DMS53 (cell line): ENCODE measurements at places on chromosomes 5 and 9.

GRCh38 chr5:141508440-141508797 lies 19.5 kb downstream of the PCDHGC5 start:
- DNase-seq, result no peak

DNA sequence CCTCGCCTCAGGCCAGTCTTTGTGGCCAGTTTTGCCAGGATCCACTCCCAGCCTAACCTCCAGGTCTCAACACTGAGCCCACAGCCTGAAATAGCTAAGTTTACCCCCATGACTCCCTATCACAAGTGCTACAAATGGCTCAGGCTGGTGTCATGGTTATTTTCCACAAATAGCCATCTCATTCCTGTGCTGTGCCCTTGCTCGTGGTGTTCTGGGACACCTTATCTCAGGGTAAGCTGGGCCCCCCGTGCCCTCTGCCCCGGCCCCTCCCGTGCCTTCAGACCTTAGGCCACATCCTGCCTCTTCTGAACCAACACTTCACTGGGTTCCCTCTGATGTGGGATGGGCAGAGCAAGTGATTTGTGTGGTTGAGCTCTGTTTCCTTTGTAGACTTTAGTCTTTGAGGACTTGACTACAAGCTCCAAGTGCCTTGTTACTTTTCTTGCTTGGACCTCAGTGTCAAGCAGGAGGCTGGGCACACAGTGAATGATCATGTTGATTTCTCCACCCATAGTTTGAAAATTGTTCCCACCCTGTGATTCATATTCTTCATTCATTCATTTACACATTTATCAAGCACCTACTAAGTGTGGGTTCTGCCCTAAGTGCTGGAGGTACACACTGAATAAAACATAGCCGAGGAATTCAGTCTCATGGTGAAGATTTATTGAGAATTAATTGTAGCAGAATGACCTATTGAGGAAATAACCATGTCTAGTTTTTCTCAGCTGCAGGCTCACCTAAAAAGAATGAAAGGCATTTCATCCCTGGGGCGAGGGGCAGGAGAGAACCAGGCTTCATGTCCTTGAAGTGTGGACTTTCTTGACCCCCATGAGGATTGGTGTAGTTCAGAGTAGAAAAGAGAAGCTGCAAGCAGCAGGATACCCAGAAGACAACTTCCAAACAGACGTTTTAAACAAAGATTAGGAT lies 84.5 kb upstream of the CTNNA1 start:
- no peak for DNase-seq

- DNase-seq, result peak; percentile 69
These were observed 21.6 kb upstream of the TCF7 start for GRCh38 chr5:134092875-134093274.

DNA sequence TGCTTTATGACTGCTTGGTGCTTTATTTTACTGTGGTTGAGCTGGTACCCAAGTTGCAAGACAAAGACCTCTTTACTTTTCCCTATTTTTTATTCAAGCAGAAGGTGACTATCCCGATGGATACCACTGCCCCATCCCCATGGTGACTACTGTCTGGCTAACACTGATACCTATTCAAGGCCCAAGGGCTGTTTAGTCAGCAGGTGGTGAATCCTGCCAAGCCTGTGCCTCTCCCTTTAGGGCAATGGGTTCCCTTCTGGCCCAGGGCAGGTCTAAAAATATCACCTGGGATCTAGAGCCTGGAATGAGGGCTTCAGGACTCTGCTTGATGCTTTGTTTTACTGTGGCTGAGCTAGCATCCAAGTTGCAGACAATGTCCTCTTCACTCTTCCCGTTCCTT lies 510.0 kb upstream of the GRAMD2B start:
- no peak for DNase-seq

- no peak for DNase-seq
These were observed 1113.7 kb upstream of the WWC1 start for GRCh38 chr5:167177736-167178135.

- DNase-seq, result peak; percentile 93
These were observed 2.0 kb downstream of the CD74 start for GRCh38 chr5:150410524-150411244.

DNA sequence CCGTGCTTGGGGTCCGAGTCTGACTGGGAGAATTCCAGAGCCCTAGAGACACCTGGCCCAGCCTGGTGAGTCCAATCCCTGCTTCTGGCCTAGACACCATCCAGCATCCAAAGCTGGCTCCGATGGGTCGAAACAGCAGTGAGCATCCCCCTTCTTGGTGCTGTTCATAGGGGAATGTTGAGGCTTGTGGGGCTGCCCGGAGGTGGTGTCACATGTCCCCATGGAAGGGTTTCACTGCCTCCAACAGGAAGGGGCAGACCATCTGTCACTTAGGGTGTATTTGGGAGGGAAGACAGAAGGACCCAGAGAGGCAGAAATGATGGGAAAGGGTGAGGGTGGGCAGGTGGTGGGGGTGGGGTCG lies 13.9 kb downstream of the C9orf50 start:
- no peak for DNase-seq

DNA sequence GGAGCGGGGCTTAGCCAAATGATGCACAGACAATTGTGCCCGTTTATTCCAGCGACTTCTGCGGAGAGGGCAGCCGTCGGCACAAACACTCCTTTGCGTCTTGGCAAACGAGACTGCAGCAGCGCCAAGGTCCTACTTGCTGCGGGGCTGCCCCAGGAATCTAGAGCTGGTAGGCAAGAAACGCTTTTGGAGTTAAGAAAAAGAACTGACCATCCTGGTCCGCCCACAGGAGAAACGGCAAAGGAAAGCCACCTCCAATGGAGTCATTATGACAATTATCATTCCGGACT lies 2.3 kb downstream of the RXFP3 start:
- no peak for DNase-seq

DNA sequence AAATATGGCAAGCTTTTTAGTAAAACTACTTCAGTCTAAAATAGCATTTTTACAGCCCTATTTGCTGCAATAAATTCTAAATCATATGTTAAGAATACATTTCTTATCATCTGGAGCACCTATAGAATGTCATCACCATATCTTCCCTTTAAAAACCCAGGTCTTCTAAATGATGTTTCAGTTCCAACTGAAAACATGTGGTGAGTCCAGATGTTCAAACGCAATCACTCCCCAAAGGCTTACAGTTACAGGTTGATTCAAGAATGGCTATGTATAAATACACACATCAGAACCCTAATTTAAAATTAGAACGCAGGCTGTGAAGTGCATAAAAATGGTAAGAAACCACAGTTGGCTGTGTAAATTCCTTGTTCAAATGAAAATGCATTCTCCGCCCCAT lies 796.3 kb downstream of the MAT2B start:
- no peak for DNase-seq

- DNase-seq, result peak; percentile 39
These were observed 320.4 kb upstream of the KLF4 start for GRCh38 chr9:107809871-107810460.

- DNase-seq, result peak; percentile 78
These were observed 122.5 kb downstream of the SLC1A3 start for GRCh38 chr5:36728697-36729543.

GRCh38 chr9:21611891-21612290 lies 129.8 kb upstream of the IFNE start:
- no peak for DNase-seq

GRCh38 chr9:136529516-136530460 lies 16.1 kb downstream of the NOTCH1 start:
- DNase-seq, result peak; percentile 47

DNA sequence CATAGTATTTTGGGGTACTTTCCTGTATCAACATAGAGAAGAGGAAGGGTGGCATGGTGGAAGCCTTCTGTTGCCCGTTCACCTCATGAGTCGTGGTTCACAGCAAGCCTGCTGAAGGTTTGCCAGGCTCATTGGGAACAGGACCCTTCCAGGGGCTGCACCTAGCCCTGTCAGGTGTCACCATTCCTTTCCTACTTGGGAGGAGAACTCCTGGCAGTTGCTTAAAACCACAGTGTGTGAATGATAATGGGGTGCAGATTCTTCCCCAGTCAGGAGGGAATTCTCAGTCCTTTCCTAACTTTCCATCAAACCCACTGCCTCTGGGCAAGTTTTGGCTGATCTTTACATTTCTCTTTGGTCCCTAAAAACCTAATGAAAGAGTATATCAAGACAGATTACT lies 99.4 kb upstream of the CTNND2 start:
- DNase-seq, result no peak

DNA sequence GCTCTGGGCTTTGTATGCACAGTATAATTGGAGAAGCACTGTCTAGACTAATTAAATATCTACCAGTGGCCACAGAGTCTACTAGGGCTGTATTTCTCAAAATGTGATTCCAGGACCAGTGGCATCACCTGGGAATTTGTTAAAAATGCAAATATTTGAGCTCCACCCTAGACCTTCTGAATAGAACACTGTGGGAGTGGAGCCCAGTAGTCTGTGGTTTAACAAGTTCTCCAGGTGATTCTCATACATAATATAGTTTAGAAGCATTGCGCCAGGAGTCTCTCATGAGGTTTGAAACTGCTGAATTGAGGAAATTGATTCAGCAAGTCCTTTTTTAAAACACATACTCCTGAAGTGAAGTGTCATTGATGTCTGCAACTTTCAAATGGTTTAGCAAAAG lies 74.7 kb downstream of the FCHO2 start:
- no peak for DNase-seq

GRCh38 chr9:127746959-127747569 lies 12.0 kb upstream of the TOR2A start:
- DNase-seq, result peak; percentile 59

GRCh38 chr5:41203033-41203432 lies 10.3 kb downstream of the C6 start:
- DNase-seq, result no peak

DNA sequence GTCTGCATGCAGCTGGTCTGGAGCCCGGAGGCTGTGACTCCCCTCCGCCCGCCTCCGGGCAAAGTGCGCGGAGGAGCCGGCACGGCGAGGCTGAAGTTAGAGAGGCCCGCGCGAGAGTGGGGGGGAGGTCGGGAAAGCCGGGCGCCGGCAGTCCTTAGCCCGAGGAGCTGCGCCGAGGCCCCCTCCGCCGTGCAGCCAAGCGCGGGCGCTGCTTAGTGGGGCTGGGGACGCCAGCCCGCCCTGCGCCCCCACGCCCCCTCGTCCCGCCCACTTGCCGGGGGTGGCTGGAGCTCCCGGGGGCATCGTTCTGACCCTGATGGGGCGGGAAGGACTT lies 403 bp downstream of the NINJ1 start:
- DNase-seq, result peak; percentile 82

DNA sequence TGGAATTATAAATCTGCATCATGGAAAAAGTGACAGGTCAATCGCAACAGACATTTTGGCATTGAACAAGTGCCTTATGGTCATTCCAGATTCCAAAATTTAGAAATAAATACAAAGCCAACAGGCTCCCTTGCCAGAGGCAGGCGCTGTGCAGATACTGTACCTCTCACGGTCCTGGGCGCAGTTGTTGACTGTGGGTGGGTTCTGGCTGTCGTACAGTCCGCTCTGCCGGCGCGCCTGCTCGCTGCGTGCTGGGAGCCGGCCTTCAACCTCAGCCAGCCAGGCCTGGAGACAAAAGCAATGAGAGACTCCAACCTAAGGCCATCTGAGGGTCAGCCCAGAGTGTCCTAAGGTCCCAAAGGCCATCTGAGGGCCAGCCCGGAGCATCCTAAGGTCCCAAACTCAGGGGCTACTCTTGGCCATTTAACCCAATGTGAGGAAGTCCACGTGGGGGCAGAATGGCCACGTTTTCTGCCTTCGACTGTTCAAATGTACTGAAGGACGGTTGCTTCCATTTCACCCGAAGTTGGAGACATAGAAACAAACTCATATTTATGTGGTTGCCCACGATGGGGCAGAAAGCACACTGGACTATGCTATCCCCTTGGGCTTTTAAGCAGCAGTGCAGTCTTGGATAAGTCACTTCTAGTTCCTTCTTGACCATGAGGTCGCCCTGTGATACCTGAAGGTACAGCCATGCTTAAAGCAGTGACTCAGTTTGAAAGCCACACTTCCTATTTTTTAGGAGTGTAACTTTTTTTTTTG lies 65.2 kb downstream of the USP20 start:
- DNase-seq, result no peak

- no peak for DNase-seq
These were observed 958.3 kb upstream of the DMAC1 start for GRCh38 chr9:8757881-8758280.

DNA sequence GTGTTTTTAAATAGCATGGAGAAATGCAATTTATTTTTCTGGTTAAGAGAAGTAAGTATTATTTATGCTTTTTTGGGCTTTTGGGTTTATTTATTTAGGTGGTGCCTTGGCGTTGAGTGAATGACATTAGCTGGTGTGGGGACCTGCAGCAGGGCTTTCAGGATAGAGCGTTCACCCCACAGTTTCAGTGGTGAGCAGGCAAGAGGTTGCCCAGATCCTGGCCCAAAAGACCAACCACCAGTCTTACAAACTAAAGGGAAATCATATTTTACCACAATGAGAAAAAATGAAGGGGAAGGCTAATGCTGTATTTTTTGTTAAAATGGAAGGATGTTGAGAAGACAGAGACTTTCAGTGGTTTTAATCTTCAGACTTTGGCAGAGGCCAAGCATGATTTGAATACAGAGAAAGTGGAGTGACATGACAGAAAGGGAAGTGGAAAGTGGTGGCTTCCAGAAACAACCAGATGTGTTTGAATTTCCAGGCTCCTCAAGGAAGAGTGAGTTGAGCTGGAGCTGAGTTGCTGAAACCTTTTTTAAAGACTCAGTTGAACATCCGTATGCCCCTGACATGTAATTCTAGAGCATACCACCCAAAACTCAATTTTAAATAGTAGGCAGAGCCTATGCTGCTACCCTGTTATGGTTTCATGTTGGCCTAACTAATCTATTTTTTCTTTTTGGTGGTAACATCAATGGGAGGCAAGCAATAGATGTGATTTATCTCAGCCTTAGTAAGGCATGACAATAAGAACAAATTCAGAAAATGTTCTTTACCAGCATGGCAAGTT lies 94.8 kb downstream of the AOPEP start:
- DNase-seq, result no peak

- no peak for DNase-seq
These were observed 57.1 kb downstream of the SEMA6A start for GRCh38 chr5:116517488-116517887.

- DNase-seq, result no peak
These were observed 92.4 kb upstream of the NFIL3 start for GRCh38 chr9:91516081-91516480.

DNA sequence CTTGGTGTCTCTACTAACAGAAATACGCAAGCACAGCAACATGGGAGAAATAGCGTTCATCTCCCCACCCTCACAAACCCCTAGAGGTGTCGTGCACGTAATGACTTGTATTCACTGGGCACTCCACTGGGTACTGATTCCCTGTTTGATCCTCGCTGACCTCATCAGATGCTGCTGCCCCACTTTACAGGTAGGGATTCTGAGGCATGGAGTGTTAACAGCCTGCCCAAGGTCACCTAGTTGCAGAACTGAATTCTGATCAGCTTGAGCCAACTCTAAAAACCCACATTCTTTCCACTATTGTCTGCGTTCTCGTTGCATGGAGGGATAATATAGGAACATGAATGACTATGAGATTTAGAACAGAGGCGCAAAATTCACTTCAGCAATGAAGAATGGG lies 96.3 kb downstream of the TRIO start:
- DNase-seq, result no peak

- DNase-seq, result no peak
These were observed 61.7 kb upstream of the PDE4D start for GRCh38 chr5:59955241-59955640.
